ENCODE measurements at places on chromosomes 12 and 14.

GRCh38 chr12:50620109-50620977 is 115.6 kb downstream of the DIP2B start:
- DNase-seq = no peak

GRCh38 chr12:98469109-98469508 is 46.3 kb upstream of the TMPO start:
- no peak for DNase-seq

DNA sequence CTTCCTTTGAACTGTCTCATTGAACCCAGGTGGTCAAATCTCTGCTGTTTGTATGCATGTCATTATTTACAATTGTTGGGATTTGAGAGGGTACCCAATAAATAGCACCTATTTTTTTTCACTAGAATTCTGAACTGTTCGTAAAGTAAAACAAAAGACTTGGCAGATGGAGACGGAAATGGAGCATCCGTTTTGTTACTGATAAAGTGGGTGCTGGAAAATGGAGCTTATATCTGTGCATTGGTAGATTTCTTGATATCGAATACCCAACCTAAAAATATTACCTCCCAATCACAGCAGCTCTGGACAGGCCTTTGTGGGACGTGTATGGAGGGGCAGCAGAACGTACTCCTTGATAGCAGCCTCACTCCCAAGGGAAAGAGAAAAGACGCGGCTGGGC is 224.4 kb downstream of the C12orf75 start:
- no peak for DNase-seq

GRCh38 chr14:42013559-42013958 is 406.9 kb downstream of the LRFN5 start:
- no peak for DNase-seq

DNA sequence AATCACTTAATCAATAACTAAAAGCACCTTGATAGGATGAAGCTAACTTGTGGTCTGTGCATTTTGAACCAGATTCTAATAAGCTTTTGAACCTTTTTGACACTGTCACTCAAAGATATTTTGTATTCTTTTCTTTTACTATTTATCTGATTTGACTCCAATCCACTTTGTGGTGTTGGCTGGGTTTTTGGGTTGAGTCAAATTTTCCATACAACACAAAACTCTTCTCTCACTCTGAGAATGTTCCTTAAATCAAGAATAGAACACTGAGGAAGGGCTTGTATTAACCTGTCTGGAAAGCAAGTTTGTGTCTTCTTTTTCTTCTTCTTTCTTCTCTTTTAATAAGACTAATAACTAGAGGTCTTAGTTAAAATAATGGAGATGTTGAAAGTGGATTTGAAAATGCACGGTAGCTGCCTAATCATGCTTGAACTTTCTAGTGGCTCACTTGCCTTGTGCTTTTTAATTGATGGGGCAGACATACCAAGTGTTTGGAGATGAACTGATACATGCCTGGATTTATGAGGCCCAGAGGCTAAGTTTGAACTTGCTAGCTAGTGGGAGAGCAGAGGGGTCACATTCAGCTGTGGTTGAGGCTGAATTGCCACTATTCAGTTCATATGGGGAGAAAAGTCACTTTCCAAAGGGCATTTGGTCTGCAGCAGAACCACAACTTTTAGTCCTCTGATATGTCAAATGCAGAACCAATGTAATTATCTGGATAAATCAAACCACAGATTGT is 93.5 kb upstream of the PTHLH start:
- DNase-seq = no peak

- no peak for DNase-seq
Observed at GRCh38 chr12:43580601-43581000, 28.6 kb upstream of the ADAMTS20 start.

GRCh38 chr12:53956914-53957536 is 2.3 kb downstream of the HOXC12 start:
- DNase-seq = no peak

DNA sequence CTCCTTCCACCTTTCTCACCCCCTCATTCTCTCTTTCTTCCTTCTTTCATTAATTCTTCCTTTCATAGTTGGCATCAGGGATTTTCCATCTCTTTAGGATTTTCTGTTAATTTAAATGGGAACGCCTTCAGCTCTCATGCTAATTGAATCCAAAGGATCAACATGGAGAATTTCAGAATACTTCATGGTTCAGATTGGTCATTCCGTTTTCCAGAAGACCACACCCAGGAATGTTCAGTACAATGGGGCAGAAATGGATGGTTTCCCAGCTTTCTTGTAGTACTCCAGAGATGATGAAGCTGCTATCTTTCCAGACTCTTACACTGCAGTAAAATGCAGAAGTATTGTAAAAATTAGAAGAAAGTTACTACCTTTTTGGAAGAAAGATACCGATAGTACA is 440.0 kb downstream of the DAD1 start:
- DNase-seq = no peak

GRCh38 chr12:88237954-88238353 is 95.8 kb downstream of the TMTC3 start:
- DNase-seq = no peak

DNA sequence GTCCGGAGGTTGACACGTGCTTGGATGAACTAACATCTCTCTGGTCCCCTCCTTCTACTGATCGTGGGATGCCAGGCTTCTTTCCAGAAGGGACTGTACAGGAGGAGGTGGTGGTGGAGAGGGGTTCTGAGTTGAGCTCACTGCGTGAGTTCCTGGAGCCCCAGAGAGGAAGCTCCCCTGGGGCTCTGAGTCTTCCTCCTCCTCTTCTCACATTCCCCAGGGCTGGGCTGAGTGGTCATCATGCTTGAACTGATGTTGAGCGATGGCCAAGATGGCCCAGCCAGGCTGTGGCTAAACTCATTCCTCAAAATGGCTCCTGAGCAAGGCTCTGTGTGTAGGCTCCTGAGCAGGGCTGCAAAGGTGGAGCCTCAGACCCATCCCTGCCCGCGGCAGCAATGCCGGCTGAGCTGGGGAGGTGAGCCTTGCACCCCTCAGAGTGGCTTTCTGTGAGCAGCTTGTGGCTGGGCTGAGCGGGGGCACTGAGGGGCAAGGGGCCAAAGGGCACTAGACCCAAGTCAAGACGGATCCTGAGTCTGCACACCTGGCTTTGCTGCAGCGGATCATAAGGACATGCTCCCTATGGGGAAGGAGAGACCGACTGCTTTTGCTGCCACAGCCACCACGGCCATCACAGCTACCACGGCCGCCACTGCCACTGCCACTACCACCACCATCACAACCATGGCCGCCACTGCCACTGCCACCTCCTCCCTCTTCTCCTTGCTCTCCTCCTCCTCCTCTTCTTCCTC is 35.4 kb downstream of the MEG3 start:
- DNase-seq = no peak

DNA sequence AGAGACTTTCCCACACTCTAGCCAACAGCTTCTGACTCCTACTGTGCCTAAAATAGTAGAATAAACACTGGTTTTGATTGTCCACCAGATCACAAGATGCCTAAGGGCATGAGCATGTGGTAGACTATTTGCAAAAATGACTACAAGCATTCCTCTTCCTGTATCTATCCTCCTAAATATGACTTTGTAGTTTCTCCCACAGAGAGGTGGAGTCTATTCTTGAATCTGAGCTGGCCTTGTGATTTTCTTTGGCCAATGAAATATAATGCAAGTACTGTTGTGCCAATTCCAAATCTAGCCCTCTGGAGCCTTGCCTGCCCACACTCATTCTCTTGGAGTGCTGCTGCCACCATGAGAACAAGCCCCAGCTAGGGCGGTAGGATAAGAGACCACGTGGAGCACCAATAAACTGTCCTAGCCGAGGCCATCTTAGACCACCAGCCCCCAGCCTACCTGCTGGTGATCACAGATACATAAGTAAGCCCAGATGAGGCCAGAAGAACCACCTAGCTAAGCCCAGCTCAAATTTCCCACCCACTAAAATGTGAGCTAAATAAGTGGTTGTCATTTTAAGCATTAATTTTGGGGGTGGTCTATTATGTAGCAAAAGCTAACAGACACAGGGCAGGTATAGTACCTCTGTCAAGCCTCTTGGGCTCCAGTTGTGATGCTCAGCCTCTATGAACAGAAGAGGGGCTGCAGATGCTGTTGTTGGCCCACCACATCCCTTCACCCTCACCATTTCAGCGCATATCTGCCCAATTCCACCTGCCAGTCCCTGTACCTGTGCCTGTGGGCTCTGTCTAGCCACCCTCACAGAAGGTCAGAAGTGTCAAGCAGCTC is 17.9 kb downstream of the ZFP36L1 start:
- no peak for DNase-seq

DNA sequence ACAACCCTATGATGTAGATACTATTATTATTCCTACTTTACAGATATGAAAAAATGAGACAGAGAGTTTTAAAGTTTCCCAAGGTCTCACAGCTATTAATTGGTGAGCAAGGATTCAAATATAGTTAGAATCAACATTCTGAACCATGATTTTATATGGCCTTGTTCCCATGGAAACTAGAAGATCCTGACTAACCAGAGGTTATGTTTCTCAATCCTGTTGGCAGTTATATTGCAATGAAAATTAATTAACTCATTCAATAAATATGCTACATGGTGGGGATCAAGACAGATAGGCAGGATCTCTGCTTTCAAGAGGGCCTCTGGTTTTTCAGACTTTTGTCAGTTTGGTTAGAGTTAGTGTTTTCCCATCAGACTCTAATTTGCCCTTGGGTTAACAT is 9.3 kb upstream of the FUT8 start:
- no peak for DNase-seq

DNA sequence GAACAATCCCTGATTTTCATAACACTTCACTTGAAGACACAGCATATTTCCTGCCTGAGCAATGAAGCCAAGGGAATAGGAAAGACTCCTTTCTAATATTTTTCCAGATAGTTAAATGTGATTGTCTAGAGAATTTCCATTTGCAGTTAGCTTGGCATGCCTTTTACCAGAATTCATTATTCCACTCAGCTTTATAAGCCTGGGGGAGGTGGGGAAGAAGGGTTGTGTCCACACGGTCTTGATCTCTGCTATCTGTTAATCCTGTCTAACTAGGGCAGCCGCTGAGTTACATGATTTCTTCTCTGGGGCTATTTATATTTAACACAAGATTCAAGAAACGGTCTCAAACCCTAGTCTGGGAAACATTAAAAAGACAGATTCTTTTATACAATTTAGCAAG is 146.6 kb upstream of the FSCB start:
- no peak for DNase-seq

DNA sequence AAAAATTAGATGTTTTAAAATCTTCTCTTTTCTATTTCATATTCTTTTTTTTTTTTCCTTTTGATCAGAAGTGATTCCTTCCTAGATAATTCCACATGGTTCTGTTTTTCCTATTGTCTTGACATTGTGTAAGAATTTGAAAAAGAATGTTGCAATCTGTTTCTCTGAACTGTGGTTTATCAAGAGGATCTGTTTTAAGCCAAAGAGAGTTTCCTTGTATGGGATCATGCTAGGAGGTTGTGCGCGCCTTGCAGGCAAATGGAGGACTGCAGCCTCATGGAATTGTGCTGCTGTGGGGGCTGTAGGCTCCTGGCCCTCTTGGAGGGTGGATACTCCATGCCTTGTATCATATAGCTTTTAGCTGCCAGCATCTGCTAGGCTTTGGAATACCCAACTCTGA is 43.3 kb upstream of the MBIP start:
- DNase-seq = no peak

Measured in erythroblast (primary cell).